ENCODE measurements at places on chromosomes 7 and 10. TPM values are rescaled to one million over a fixed set of nuclear protein-coding genes. Genes with fewer than 3 reads are reported as not detected.
A peak's percentile ranks its signal among the peaks of the same experiment; 100 is the strongest.

The SORCS1 gene
- total RNA-seq: not detected

- peak; percentile 67 for DNase-seq
Measured at GRCh38 chr10:133336577-133337369, at the start of gene CALY. TSS of gene CALY (minus strand) at chr10:133336896. CDS start at chr10:133328989, 7,907 bp downstream.

GRCh38 chr10:131848296-131848695, 52.5 kb upstream of the PPP2R2D start:
- no peak for DNase-seq

DNA sequence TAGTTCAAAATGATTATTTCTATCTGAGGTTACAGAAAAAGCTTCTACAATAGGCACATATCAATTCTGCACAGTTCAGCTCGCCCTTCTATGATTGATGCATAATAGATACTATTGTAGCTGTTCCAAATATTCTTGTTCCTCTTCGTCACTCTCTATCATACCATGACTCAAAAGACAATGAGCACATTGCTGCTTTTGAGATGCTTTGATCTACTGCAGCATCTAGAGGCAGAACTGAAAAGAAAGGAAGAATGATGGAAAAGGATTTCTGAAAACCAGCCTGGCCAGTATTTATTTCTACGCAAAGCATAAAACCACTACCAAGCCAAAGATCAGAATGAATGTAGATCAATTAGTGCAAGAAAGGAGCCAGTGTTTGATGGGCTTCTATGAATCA, 59.3 kb upstream of the PLXDC2 start:
- no peak for DNase-seq

The HOXA5 gene
- not detected for total RNA-seq

The CADPS2 gene
- not detected for total RNA-seq

The DNAJC1 gene
- 22.2 TPM for total RNA-seq

DNA sequence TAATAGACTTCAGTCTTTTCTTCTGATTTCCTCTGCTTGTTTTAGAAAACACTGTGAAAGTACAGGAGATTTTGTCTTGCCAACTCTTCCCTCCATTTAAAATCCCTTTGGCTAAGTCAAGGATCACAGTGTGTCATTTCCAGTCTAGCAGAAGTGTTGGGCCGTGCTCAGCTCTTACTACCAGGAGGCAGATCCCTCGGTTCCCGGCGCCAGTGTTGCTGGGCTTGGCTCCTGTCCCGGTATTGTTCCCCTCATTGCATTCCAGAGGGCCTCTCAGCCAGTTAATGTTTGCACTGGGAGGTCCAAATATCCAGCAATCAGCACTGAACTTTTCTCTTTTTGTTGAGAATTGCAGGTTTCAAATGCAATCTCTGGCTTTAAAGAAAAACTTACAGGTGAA, 612.1 kb upstream of the MGMT start:
- no peak for DNase-seq

The FLNC gene
- total RNA-seq: 0.14 TPM

DNA sequence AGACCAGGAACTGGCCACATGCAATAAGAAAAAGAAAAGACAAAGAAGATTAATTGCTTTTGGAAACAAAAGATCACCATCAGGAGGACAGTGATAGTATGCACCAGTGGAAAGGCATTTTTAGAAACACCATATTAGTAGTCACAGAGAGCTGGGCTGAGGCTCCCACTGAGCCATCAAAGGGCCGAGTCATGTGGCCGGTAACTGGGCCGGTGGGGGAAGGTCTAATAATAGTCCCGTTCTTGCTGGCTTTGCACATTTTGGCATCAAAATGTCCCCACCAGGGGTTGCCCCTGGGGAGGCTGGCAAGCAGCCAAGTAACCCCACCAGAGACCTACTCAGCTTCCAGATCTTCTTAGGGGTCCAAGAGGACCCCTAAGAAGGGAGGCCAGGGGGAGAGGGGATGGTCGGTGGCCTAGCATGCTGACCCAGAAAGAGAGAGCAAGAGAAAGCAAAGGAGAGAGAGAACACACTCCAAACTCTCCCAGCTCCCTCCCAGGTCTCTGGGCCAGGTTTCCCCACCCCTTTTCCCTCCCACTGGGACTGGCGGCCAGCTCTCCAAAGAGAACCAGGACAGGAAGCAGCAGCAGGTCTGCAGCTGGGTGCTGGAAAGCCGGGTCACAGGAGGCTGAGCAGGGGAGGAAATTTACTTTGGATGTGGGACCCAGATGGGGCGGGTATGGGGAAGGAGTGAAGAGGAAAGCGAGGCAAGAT, 70.2 kb upstream of the FGFR2 start:
- no peak for DNase-seq
